ENCODE measurements at places on chromosomes 7 and 10. TPM values are rescaled to one million over a fixed set of nuclear protein-coding genes. Genes with fewer than 3 reads are reported as not detected.

DNA sequence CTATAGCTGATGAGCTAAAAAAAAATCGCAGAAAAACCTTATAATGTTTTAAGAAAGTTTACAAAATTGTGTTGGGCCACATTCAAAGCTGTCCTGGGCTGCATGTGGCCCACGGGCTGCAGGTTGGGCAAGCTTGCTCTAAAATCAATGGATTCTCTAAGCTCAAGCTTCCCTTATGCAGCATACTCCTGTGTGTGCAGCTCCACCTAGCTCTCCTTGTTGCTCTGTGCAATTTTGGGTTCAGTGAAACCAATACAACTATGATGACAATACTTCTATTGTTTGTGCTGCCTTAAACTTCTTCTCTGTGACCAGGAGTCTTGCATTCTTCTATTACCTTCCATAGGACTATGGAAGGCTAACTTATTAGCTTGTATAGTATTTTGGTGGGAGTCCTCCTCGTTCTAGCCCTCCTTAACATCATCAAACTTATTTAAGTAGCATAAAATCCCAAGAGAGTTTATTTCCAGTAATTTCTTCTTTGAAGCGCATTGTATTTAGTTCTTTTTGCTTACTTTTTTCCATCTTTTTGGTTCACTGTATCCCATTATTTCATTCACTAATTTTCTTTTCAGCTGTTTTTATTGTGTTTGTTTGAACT, 170.9 kb upstream of the SMIM30 start:
- H3K36me3 ChIP-seq = no peaks in the 10 kb centered on the region
- no peak overlapping the region for H3K4me3 ChIP-seq
- H3K27ac ChIP-seq = no peak overlapping the region

DNA sequence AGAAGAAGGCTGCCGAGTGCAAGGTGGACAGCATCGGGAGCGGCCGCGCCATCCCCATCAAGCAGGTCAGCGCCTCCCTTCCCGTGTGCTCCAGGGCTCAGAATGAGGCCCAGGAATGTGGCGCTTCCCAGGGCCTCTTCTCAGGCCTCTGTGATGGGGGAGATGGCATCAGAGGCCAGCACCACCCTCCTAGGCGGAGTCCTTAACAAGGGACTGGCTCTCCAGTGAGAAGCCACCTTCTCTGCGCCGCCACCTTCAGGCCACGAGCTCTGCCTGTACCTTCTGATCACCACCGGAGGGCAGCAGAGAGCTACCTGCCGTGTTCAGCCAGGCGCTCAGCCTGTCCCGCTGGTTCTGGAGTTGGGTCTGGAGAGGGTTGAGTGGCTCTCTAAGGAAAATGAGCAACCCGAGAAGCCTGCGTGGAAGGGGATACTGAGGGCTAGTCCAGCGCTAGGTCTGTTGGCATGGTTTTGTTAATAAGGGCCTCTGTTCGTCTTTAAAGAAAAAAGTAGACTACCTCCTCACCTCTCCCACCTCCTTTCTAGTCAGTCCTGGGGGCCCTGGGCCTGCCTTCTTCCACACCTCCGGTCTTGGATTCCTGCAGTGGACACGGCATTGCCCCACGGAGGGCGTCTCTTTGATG, 37.7 kb downstream of the AGAP3 start:
- no peaks in the 10 kb centered on the region for H3K27me3 ChIP-seq
- no peak overlapping the region for H3K27ac ChIP-seq
- peaks cover 27% of the 10 kb centered on the region for H3K36me3 ChIP-seq
- no peak overlapping the region for H3K4me3 ChIP-seq

DNA sequence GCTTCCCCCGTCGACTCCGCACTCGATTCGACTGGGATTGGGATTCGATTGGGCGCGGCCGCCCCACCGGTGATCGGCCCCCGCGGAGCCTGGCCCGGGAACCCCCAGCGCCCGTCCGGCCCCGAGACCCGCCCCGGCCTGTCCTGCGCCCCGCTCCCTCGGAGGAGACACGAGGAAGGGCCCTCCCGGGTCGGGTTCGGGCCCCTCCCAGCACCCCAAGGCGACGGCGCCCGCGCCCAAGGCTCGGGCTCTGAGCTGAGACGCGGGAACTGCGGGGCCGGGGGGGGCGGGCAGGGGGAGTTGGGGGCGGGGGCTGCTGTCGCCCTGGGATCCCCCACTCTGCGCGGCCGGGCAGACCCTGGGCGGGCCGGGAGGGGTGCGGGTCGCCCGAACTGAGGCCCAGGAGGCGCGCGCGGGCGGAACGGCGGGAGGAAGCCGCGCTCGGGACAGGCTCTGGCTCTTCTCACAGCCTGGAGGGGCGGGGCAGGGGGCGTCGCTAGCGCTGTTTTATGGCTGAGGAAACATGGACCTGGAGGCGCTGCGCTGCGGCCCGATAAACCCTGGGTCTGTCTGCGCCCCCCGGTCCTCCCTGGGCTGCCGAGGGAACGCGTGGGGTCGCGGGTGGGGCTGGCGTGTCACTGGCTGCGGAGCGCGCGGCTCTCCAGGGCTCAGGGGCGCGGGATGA, 1.7 kb upstream of the NKX6-2 start:
- H3K27ac ChIP-seq = no peak overlapping the region
- H3K4me3 ChIP-seq = no peak overlapping the region
- no peaks in the 10 kb centered on the region for H3K36me3 ChIP-seq
- no peaks in the 10 kb centered on the region for H3K4me1 ChIP-seq
- H3K27me3 ChIP-seq = peaks cover 33% of the 10 kb centered on the region
- DNase-seq = no peak

GRCh38 chr7:45596665-45597095, 22.5 kb downstream of the ADCY1 start:
- H3K4me1 ChIP-seq = no peaks in the 10 kb centered on the region
- no peaks in the 10 kb centered on the region for H3K36me3 ChIP-seq
- no peaks in the 10 kb centered on the region for H3K27me3 ChIP-seq
- no peak overlapping the region for H3K27ac ChIP-seq

DNA sequence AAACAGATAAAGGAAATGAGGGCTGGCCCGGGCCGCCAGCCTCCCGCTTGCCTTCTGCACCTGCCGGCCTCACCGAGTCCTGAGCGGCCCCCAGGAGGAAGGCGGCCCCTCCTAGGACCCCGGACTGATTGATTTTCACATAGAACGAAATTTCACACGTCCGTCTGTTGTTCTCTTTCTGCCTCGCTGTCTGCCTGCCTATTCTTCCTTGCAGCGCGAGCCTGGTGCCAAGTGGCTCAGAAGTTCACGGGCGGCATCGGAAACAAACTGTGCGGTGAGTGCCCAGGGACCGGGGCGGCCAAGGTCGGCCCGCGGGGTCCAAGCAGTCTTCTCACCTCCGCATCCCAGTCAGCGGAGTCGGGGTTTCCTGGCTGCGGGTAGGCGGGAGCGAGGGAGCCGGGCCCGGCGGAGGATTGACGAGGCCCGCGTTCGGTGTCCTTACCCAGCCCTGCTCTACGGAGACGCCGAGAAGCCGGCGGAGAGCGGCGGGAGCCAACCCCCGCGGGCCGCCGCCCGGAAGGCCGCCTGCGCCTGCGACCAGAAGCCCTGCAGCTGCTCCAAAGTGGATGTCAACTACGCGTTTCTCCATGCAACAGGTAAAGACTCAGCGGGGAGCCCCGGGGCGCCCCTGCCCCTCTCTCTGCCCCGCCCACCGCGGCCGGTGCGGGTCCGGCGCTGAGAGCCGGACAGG, 967 bp downstream of the GAD2 start:
- H3K4me1 ChIP-seq = no peaks in the 10 kb centered on the region
- DNase-seq = no peak
- H3K4me3 ChIP-seq = no peak overlapping the region
- no peaks in the 10 kb centered on the region for H3K36me3 ChIP-seq
- no peak overlapping the region for H3K27ac ChIP-seq
- peaks cover 11% of the 10 kb centered on the region for H3K27me3 ChIP-seq

DNA sequence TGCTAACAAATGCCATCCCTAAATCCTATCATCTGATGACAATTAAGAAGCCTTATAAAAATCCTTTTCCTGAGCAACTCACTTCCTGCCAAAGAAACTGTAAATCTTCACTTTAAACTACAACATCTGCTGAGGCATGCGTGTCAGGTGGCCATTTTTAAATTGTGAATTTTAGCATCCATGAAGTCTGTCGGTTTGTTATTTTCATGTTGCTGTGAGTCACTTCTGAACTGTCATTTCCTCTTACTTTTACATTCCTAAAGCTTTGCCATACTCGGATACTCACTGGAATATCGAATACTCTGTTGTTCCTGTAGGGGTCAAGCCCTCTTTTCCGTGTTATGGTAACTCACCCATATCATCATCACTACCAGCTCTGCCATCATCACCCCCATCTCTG, 34.3 kb upstream of the TMEM26 start:
- H3K27ac ChIP-seq = no peak overlapping the region
- no peak overlapping the region for H3K4me3 ChIP-seq
- H3K4me1 ChIP-seq = no peaks in the 10 kb centered on the region
- no peak for DNase-seq
- H3K36me3 ChIP-seq = no peaks in the 10 kb centered on the region
- no peaks in the 10 kb centered on the region for H3K27me3 ChIP-seq

DNA sequence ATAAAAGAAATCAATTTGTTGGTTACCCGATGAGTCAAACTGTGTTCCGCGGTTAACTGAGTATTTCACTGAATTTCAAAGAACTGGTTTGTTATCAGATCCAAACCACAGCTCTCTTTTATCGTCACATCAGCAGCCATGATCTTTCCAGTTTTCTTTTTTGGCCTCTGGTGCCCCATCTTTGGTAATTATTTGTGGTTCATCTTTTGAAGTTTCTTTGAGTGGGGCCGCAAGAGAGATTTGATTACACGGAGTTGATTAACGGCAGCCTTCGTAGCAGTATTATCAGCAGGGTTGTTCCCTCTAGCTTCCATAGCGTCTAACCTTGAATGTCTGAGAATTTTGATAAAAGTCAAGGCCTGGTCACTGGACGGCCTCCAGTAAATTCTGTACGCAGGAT, 154.9 kb upstream of the TNRC18 start:
- H3K27ac ChIP-seq = no peak overlapping the region
- H3K27me3 ChIP-seq = peaks cover 2% of the 10 kb centered on the region
- DNase-seq = no peak
- H3K4me1 ChIP-seq = no peaks in the 10 kb centered on the region
- H3K4me3 ChIP-seq = no peak overlapping the region

GRCh38 chr10:75347186-75347585, 54.4 kb downstream of the ZNF503 start:
- no peak overlapping the region for H3K4me3 ChIP-seq
- H3K4me1 ChIP-seq = no peaks in the 10 kb centered on the region
- DNase-seq = no peak
- no peaks in the 10 kb centered on the region for H3K36me3 ChIP-seq

- no peak overlapping the region for H3K27ac ChIP-seq
- DNase-seq = no peak
- no peaks in the 10 kb centered on the region for H3K36me3 ChIP-seq
- no peaks in the 10 kb centered on the region for H3K4me1 ChIP-seq
Measured at GRCh38 chr10:128220021-128220420, 93.8 kb upstream of the MKI67 start.

DNA sequence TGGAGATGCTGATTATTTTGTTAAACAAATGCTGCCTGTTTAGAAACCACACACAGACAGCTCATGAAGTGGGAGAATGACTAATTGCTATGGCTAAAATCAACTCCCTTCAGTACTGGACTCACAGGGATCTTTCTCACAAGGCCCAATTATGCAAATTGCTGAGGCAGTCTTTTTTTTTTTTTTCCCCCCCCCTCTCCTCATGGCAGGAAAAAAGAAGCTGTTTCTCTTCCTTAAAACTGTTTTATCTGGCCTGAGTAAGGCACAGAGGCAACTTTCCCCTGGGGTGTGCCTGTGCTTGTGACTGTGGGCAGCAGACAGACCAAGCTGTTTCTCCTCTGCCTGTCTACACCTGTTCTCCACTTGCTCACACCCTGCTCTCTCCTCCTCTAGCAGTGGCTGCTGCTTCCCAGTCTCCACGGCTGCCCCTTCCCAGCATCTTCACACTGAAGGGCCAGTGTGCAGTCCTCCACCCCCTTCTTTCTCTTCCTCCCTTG, 65.4 kb upstream of the STEAP1B start:
- DNase-seq = peak; percentile 56
- H3K27ac ChIP-seq = peak overlapping the region; percentile 61
- no peak overlapping the region for H3K4me3 ChIP-seq
- H3K27me3 ChIP-seq = no peaks in the 10 kb centered on the region

DNA sequence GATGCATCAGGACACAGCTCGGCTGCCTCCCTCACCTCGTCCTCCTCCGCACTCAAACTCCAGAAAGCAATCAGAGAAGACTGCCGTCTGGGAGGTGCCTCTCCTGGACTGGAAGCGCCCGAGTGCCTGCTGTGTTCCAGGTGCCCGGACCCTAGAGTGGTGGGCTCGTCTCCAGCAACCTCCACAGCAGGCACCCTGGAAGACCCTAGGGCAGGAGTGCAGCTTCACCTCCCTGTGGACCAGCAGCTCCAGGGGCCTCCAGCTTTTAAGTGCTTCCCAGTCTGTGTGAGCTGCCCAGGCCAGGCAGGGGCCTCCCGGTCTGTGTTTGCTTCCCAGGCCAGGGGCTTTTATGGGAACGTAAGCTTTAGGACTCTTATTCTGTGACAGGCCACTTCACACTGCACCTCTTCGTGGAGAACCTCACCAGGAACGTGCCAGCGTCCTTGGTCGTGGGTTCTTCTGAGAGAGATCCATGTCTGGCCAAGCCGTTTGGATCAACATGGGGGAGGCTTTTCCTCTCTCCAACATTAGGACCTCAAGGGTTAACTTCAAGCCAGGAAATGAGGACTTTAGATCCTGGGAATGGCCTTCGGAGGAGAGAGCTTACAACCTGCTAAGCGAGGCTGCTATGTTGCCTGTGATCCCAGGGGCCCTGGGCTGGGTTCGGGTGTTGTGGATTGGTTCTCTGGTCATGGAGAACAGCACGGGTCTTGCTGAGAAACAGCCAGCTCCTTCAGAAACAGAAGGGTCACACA, 5.9 kb upstream of the PWWP2B start:
- no peak overlapping the region for H3K4me3 ChIP-seq

DNA sequence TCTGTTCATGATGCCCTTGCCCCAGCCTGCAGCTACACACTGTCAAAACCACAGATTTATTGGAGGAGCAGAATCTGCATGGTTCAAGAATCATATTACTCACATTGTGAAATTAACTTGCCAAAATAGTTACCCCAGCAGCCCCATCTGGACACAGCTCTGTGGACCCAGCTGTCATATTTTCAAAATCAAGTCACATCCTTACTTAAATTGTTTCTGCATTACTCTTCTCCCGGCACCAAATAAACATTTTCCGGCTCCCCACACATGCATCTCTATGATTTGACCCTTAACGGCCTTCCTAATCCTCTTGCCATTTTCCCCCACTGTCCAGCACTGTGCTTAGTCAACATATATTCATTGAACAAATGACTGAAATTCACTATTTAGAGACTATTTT, 43.8 kb upstream of the GPR26 start:
- no peaks in the 10 kb centered on the region for H3K36me3 ChIP-seq
- H3K4me3 ChIP-seq = no peak overlapping the region
- no peak overlapping the region for H3K27ac ChIP-seq
- H3K4me1 ChIP-seq = no peaks in the 10 kb centered on the region

GRCh38 chr10:117138838-117139580, 939 bp upstream of the VAX1 start:
- no peak overlapping the region for H3K4me3 ChIP-seq
- DNase-seq = no peak
- no peak overlapping the region for H3K27ac ChIP-seq
- H3K27me3 ChIP-seq = peaks cover 55% of the 10 kb centered on the region
- no peaks in the 10 kb centered on the region for H3K36me3 ChIP-seq

The EMX2 gene
- not detected for total RNA-seq

The OR2A42 gene
- not detected for total RNA-seq

The NSUN5 gene
- 17.5 TPM for total RNA-seq
